ENCODE measurements at places on chromosomes 13 and 19. TPM values are rescaled to one million over a fixed set of nuclear protein-coding genes. Genes with fewer than 3 reads are reported as not detected.

HSH2D gene
- 2.3 TPM for total RNA-seq

PABPC3 gene
- total RNA-seq, result 0.26 TPM

KXD1 gene
- total RNA-seq, result 143 TPM

NFIC gene
- 5.6 TPM for total RNA-seq

VSTM2B gene
- 0.29 TPM for total RNA-seq

ZNF799 gene
- total RNA-seq, result 5.2 TPM

- no peak for DNase-seq
These were observed 349.5 kb upstream of the MIR17HG start for GRCh38 chr13:90997951-90998350.

DNA sequence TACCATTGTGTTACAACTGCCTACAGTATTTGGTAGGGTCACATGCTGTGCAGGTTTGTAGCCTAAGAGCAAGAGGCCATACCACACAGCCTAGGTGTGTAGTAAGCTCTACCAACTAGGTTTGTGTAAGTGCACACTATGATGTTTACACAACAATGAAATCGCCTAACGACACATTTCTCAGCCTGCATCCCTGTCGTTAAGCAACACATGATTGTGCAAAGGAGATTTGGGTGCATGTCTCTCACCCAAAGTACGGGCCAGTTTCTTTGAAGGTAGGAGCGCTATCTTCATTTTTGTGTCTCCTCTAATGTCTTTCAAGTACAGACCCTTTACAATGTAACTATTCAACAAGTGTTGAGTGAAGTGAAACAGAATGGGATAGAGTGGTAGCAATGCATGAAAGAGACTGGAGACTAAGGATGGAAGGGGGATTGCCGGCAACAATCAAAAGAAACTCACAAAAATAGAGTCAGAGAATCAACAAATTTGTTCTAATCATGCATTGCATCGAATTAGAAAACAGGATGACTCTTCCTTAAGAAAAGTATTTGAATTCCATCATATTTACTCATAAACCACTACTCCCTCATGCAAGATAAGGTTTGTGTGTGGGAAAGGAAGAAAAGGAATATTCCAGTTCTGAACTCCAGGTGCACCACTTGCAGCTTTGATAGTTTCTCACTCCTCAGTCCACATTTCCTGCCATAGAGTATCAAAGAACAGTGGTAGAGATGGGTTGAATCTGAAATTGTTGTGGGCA is 60.2 kb upstream of the TNFRSF19 start:
- no peak for DNase-seq

GRCh38 chr13:32310134-32310706 is 4.9 kb downstream of the ZAR1L start:
- peak; percentile 32 for DNase-seq

DNA sequence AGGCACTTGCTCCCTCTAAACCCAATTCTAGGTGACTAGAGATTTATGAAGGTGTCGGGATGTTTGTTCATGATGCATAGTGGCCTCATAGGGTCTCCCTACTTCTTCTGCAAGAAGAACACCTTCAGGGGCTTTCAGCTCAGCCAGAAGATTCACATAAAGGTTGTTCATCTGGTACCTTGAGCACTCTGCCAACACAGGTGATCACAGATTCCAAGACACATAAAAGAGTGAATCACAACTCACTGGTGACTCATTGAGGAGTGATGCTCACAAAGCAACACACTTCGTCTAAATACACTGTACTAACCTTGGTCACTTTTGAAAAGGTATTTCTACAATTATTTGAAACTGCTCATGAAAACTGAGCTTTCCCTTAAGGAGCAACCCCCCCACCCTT is 6.8 kb upstream of the ZNF324 start:
- DNase-seq, result no peak

GRCh38 chr13:32530841-32531253 is 7.7 kb downstream of the N4BP2L2 start:
- no peak for DNase-seq

- DNase-seq, result peak; percentile 86
These were observed 68.8 kb upstream of the TSHZ3 start for GRCh38 chr19:31418055-31418454.
